ENCODE measurements at places on chromosomes 12 and 14. TPM values are rescaled to one million over a fixed set of nuclear protein-coding genes. Genes with fewer than 3 reads are reported as not detected.

OTUB2 gene
- total RNA-seq: 0.24 TPM

GDF3 gene
- 0.24 TPM for total RNA-seq

PKP2 gene
- total RNA-seq: 148 TPM

FOXG1 gene
- not detected for total RNA-seq

BIN2 gene
- 3.2 TPM for total RNA-seq

CEBPE gene
- total RNA-seq: not detected

ACSM4 gene
- not detected for total RNA-seq

RASAL1 gene
- total RNA-seq: not detected
